Activated T-helper 2 cell treated with anti-CD3 and anti-CD28 coated beads, Interferon-gamma antibody, Interleukin-2, Interleukin-4, amounts not matched to agents 10 μg/mL and 5 μg/mL and 100 μg/mL, durations not matched to agents 14 hours and 24 hours and 36 hours (primary cell): ENCODE measurements at places on chromosomes 13 and 19.

DNA sequence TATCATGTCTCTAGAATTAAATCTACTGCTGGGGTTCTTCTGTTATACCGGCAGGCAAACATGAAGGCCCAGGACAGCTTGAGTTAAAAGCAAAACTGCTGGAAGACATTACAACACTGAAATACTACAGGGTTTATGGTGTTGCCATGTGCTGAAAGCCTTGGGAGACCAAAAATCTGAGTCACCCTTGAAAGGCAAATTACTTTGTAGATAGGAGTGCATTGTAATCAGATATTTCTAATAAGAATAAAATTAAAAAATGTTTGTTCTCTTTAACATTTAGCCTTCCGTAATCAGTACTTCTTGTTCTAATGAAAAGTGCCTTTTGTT is 181.3 kb downstream of the PCDH9 start:
- no peak for DNase-seq

DNA sequence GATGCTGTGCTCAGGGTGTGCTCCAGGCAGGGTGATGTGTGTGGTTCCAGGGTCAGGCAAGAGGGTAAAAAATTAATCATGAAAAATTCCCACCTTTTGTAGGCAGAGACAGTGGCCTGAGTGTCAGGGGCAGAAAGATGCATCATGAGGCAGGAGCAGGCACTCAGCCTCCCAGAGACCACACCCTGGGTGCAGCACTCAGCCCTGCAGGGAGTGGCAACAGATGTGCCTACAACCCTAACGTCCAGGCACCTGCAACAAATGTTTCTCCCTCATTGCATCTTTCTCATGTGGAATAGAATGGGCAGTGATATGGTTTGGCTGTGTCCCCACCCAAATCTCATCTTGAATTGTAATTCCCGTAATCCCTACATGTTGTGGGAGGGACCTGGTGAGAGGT is 19.6 kb upstream of the CEACAM1 start:
- no peak for DNase-seq

DNA sequence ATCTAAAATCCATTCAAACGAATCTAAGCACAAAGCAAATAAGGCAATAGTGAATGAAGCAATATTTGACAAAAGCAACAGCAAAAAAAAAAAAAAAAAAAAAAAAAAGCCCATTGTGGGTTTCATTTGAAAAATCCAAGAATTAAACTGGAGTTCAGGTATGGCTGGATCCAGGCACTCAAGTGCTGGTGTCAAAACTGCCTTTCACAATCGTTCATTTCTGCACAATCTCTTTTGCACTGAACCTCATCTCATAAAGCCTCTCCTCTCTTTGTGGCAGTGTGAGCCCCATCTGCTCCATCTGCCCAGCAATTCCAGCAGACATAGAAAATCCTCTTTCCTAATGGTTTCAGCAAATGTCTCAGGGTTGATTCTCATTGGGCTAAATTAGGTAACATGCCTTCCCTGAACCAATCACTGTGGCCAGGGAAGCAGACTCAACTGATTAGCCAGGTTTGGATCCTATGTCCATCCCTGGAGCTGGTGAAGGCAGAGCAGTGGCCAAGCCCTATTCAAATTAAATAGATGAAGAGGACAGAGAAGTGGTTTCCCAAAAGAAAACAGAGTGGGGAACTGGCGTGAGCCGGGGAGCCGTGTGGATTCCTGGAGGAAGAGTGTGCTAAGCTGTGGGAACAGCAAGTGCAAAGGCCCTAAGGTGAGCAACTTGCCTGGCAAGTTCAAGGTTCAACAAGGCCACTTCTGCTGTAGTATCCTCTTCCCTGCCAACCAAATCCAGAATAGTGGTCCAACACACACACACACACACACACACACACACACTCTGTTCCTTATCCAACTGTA is 1.2 kb upstream of the HIF3A start:
- DNase-seq = no peak

DNA sequence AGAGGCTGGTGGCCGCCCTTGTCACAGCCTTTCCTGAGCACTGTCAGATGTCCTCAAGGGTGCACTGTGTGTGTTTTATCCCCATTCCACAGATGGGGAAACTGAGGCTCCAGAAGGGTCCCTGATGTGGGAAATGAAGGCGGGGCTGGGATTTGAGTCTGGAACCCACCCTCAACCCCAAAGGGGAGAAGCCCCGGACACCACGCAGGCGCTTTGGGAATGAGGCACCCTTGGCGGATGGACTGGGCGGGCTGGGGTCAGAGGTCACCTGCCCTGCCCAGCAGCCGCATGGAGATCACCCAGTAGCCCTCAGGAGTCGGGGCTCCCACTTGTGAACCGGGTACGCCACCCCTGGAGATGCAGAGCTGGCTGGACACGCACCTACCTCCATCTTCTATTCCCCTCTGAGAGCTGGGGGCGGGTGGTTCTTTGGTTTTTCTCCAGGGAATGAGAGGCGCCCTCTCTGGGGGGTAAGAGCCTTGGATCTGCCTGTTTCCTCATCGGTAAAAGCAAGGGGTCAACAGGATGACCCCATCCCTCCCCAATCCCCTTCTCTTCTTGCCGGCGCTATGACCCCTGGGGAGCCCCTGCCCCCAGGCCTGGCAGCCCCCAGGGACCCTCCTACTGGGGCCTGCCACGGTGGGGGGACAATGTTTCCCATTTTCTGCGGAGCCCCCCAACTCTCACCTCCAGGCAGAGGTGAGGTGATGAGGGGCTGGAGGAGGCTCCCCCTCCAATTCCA is 8.3 kb upstream of the ONECUT3 start:
- no peak for DNase-seq

GRCh38 chr19:4582980-4583842 is 23.7 kb upstream of the SEMA6B start:
- DNase-seq = no peak

DNA sequence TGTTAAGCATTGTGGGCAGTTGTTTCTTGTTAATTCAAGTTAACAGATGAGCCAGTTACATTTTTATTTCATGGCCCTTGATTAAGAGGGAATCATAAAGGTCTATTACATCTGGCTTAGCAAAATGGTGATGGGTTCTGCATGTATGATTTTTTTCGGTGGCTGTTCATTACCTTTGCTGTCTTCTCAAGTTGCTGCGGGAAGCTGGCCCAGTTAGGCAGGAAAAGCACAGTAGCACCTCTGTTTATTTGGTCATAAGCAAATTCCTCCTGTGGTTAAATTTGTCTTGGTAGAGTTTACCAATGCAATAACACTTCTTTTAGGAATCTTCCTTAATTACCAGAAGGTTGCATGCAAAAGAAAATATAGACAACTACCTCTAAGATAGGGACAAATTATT is 104.5 kb downstream of the FRY start:
- no peak for DNase-seq

GRCh38 chr19:51259348-51260245 is 8.7 kb downstream of the SIGLECL1 start:
- peak; percentile 61 for DNase-seq

GRCh38 chr19:5697022-5697889 is 7.2 kb downstream of the RPL36 start:
- no peak for DNase-seq

DNA sequence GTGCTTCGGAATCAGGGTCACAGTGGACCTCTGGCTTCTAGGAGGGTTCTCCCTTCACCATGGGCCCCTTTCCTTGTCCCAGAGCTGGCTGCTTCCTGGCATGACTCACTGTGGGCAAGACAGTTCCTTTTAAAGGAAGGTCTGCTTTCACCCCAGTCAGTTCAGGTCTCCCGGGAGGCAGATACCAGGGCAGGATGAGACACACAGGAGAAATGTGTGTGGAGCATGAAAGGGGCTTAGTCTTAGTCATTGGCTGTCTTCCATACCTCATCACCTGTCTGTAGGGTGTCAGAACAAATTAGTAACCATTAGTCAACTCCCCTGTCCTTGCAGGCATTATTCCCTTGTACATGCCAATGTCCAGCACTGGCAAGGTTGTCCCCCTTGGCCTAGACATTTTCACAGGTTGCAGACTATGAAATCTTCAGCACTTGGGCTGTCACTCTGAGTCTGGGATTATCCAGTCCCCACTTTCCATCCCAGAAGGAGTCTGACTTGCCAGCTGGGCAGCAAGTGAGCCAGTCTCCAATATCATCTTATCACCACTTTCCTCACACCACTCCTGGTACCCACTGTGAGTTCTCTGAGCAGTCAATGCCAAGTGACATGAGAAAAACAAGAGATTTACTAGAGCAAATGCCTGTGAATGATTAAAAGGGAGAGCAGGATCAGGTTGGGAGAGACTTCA is 76.8 kb upstream of the MEDAG start:
- DNase-seq = no peak
